NCI-H2107 (cell line): ENCODE measurements at places on chromosomes 11 and 22.

DNA sequence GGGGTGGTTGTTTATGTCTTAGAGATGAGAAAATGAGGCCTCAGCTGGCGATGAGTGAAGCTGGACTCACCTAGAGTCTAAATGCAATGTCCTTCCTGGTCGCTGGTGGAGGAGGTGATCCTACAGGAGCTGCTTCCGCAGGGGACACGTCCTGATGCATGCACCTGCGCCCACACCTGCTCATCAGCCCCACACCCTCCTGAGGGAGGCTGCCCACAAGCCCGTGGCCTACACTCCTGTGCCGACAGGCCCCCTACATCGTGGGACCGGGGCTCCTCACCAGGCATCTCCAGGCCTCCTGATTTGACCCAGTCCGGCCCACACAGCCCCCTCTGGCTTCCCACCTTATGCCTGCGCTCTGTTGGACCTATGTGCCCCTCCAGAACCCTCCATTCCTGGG is 857.2 kb downstream of the TBC1D22A start:
- no peak for DNase-seq

GRCh38 chr11:130448416-130449309 is at the start of gene ADAMTS15:
Gene ADAMTS15, plus strand, starts transcription at chr11:130448645. Its CDS starts 329 bp downstream, at chr11:130448974.
- DNase-seq: no peak

DNA sequence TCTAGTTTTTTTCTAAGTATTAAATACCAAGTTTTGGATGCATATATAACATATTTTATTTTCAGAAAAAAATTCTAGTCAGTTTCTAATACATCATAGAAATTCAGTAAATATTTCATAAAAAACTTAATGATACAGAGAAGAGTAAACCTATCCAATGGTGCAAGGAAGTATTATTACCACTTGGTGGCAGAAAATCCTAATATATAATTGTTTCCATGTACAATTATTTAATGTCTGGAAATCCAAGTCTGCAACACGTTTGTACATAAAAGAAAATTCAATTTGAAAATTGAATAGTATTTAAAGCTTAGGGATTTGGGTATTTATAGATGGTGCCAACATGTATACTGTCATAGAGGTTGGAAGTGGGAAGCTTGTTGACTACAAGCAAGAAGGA is 127.0 kb downstream of the TRPC6 start:
- DNase-seq: no peak

- no peak for DNase-seq
Measured at GRCh38 chr22:19659805-19660345, 54.4 kb upstream of the SEPTIN5 start.

DNA sequence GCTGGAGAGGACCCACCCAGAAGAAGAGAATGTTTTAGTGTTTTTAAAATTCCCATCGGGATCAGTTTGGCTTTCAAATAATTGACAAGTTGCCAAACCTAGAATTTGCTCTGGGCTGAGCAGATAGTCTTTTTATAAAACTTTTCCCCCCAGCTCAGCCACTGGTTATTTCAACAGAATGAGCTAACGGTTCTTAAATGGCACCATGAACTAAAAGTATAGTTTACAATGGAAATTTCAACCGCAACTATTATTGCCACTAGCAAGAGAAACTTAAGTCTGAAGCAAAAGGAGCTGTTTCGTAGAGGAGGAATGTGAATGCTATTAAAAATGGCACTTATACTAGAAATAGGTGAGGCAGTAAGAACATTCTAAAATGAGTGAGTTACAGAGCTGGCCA is 3.4 kb downstream of the DKK3 start:
- DNase-seq: no peak

DNA sequence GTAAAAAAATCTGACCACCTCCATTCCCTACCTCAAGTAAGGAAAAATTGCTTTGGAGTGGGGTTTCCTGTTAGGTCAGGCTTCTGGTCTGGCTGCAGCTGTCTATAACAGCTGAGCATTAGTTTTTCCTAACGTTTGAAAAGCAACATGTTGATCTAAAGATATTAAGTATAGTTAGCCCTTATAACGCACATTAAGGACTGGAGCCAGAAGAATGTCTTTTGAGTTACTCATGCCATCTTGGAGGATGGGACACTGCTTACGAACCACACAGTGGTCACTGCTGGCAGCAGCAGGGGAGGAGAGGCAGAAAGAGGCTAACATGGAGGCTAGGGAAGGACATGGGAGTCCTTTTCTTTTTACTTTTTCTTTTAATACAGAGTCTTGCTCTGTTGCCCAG is 44.1 kb upstream of the GDPD4 start:
- no peak for DNase-seq

GRCh38 chr11:18526130-18526520 is 617 bp downstream of the TSG101 start:
- no peak for DNase-seq
